ENCODE measurements at places on chromosomes 7 and 10.

- DNase-seq: no peak
Observed at GRCh38 chr10:63726867-63727266, 205.7 kb downstream of the REEP3 start.

DNA sequence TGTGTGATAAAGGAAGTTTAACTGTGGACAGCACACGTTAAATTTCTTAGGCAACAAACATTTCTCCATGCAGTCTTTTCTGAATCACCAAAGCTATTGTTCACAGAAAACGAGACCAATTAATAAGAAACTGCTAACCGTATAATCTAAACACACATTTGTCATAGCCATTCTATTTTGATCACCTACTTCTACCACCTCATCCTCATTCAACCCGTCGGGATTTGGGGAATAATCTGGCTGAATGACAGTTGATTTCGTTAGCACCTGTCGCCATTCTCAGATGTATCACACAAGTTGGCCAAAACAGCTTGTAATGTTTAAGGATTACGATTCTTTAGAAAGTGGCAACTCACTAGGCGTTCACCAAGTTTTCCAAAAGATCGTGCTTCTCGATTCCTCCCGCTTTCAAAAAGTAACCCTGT, 1.2 kb downstream of the EZH2 start:
- DNase-seq: no peak

DNA sequence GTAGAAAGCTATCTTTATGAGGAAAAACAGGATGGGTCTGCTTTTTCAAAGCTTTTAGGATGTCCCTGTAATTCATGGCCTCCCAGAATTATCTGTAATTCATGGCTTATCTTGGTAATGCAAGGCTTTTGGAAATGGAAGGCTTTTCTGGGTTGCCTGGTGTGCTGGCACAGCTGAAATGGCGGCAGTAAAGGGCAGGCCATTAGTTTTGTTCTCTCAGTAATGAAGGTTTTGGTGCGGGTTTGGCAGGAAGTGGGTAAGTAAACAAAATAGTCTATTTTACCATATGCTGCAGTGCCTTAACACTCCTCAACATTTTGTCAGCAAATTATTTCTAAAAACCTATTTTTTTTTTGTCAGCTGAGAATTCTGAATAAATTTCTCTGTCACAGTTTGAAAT, 69.3 kb downstream of the LRGUK start:
- no peak for DNase-seq

DNA sequence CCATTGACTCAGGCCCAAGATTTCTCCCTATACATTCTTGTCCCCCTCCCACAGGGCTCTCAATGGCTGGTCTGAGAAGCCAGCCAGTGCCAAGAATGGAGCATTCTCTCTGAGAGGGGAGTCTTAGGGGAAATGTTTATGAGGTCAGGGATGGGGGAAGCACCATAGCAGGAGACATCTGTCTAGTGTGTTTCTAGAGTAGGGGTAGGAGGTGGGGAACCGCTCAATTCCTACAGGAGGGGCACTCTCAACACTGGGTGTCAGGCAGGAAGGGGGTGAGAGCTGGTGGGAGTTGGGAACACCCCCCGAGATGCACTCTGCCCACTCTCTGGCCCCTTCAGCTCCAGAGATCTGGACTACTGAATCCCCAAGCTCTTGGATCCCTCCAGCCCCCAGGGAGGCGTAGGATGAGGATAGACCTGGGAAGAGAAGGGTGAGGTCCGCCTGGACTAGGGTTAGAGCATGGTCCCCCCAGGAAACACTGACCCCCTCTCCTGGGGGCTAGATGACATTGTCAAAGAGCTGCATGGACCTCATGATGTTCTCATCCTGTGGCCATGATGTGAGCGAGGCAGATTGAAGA, 8.7 kb upstream of the OGA start:
- no peak for DNase-seq

DNA sequence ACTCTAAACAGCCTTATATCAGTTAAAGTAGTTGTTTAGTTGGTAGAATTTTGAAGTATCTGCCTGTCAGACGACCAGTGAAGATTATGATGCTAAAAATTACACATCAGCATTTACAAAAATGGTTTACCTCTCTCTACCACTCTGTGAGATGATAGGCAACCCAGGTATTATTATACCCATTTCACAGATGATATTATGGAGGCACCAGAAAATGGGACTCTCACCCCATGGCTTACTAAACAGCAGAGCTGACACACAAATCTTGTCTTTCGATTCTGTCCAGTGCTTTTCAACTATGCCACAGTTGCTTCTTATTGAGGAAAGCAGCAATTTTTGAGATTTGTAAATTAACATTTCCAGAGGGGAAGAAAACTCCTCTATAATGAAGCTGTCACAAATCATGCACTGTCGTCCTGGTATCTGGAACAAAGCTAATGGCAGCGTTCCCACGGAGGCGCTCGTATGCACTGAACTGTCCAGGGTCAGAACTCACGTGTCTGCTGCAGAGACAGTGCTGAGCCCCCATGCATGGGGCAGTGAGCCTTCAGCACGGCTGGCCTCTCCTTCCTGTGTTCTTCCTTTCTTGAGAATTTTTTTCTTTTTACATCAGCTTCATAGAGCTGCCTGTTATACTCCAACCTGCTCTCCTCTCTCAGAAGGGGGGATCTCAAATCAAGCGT, 381.1 kb downstream of the SDK1 start:
- no peak for DNase-seq

DNA sequence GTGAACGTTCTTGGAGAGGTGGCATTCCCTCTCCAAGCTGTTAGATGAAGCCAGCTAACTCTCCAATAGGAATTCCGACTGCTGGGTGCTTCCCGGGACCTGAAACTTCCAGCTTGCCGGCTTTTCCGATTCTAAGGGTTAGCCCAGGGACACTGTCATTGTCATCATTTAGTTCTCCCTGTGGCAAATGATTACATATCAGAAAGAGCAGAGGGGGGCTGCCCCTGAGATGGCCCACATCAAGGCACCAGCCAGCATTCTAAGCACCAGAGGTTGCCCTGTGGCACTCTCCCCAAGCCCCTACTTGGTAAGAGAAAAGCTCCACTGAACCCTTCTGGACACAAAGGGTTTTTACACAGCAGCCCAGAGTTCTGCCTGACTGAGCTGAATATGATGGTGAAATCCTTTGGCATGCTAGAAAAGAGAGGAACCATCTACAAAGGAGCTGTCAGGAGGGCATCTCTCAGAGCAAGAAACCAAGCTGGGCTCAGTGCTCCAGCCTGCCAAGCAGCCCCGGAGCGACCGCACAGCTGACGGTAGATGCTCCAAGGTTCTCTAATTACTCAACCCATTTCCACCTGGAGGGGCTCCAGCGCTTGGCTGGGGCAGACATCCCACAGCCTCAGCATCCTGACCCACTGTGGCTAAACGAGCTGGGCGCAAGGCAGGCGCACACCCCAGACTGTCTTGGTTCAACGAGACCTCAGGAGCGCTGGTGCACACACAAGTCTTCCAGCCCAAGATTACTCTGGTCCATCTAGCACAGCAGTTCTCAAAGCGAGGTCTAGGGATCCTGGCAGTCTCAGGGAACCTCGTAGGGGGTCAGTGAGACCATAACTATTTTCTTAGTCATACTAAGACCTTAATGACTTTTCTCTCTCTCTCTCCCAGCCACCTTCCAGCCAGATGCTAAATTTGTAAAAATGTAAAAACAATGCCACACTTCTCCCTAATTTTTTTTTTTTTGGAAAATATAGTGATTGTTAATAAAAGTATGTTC, 160.5 kb downstream of the GFRA1 start:
- DNase-seq: no peak

DNA sequence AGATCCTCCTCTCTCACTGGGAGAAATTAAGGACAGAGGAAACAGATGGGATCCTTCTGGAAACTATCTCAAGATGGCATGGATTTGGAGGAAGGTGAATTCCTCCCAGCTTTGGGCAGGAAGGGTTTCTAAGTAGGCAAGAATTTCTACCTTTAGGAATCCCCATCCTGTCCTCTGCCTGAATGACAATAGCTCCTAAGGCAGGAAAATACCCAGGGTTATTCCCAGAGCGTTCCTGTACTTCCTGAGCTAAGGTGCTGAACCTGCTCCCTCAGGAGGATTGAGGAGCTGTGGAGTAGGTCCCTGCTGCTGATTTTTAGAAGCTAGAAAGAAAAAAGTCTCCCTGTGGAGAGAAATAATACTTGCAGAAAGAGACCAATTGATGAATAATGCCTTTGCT, 568 bp downstream of the MGAM2 start:
- peak; percentile 40 for DNase-seq

DNA sequence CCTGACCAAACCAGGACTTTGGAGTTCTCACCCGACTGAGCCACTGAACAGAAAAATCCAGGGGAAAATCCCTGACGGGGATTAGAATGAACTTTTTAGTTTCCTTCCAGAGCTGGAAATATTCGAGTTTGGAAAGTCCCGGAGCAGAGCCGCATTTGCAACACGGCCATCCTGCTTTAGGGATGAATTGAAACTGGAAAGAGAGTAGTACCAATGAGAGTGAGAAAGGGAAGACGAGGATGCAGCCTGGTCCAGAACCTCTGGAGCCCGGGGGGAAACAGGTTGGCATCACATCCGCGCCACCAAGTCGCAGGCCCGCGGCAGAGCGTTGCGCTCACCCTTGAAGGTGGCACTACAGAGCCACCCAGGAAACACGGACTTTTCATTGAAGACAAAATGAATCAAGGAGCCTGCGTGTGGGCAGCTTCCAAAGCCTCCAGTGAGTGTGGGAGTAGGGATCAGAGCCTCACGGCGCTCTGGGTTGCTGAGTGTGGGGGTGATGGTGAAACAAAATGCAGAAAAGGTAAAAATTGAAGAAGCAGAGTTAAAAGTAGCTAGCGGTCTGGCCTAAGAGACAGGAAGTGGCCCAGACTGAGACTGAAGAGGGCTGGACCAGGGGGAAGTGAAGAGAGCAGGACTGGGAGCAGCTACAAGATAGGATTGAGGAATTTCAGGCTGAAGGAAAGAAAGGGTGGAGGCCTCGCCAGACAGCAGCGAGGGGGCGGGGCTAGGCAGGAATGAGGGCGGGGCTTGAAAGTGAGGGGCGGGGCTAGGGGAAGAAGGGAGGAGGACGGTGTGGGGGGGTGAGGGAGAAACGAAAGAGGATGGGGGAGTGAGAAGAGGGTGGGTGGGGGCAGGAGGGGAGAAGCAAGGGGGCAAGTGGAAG, 1.8 kb downstream of the SMURF1 start:
- peak; percentile 70 for DNase-seq

DNA sequence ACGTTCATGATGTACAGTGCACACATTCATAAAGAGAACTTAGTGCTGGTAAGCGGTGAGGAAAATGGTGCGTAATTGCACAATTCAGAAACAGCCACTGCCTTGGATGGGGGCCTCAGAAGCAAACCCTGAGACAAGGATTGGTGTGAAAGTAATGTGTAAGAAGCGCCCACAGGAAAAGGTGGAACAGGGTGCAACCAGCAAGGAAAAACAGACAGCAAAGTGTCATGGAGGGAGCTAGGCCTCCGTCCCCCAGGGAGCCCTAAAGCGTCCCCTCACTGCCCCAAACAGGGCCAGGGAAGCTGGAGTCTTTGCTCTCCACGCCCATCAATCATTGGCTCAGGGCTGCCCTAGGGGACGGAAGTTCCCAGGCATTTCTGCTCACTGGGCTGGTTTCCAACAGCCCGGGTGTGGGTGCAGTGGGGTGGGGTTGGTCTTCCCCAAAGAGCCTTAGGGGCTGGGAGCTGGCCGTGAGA, 9.6 kb upstream of the C10orf105 start:
- no peak for DNase-seq

- DNase-seq: peak; percentile 24
Observed at GRCh38 chr7:143279186-143280098, 5.3 kb upstream of the TMEM139 start.

DNA sequence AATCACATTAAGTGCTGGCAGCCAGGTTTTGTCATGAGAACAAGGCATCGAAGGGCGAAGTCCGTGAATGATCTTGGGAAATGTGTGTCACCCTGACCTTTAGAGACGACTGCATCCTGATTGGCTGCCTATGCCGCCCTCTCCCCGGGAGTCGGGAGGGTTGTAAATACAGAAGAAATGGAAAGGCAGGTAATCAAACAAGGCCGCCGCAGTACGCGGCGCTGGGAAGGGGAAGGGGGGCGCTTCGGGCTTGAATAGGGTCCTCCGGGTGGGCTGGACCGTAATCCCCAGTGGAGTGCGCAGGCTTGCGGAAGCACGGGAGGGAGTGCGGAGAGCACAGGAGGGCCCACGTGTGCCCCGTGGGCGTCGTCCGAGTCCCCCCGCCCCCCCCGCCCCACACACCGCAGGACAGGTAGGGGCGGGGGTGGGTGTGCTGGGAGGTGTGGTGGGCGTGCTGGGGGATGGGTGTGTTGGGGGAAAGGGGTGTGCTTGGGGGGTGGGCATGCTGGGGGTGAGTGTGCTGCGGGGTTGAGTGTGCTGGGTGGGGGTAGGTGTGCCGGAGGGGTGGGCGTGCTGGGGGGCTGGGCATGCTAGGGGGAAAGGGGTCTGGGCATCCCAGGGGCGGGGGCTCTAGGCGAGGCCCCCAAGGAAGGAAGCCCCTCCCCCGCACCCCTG, 169.4 kb downstream of the ARHGAP12 start:
- peak; percentile 67 for DNase-seq

DNA sequence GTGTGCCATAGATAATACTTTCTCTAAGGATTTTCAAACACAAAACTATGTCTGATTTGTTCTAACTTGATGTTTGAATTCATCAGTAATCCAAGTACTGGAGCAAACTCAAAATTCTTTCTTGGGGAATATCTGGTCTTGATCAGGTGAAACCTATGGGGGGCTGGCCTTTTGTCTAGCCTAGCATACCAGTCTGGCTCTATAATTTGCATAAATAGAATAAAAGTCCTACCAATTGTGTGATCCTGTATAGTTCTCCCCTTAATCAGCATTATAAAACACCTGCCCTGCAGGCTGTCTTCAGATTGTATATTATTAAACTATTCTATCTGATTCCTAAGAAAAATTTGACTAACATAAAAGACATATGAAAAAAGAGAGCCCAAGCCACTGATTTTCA, 233.8 kb upstream of the LRRN3 start:
- DNase-seq: no peak

- peak; percentile 33 for DNase-seq
Observed at GRCh38 chr7:8190119-8190895, 71.7 kb downstream of the ICA1 start.

DNA sequence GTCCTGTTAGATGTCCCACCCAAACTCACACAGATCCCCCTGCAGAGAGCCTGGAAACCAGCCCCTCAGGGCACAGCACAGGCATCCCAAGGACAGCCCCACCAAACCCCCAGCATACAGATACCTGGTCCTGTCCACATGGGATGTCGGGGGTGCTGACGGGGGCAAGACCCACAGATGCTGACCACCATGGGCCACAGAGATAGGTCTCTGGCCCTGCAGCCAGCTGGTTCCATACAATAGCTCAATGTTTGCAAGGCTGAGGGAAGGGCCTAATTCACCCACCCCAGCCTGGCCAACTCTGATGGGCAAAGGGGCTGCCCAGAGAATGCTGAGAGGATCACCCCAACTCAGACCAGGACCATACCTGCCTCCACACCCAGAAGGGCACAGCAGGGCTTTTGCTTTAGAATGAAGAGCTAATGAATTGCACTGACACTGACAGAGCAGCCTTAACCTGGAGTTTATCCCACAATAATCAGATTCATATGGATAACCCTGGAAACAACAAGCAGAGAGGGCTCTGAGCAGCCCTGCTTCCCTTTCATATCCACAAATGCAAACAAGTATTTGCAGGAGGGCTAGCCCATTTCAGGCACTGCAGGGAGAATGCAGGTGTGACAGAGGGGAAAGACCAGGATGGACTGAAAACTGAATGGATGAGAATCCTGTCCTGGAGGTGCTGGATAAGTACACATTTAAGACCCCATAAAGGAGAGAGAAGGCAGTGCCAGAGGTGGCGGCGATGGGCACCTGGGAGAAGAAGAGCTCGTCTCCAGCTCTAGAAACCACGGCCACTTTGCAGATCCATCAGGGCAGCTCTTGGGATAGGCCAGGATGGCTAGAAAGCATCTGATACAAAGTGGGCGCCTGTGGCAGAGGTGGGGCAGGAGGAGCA, 126.7 kb downstream of the TNS3 start:
- no peak for DNase-seq
